ENCODE measurements at places on chromosomes 12 and 14.

- DNase-seq: no peak
Observed at GRCh38 chr12:110941391-110941790, 21.0 kb upstream of the MYL2 start.

- DNase-seq: no peak
Observed at GRCh38 chr12:2673966-2674810, 120.6 kb upstream of the FKBP4 start.

DNA sequence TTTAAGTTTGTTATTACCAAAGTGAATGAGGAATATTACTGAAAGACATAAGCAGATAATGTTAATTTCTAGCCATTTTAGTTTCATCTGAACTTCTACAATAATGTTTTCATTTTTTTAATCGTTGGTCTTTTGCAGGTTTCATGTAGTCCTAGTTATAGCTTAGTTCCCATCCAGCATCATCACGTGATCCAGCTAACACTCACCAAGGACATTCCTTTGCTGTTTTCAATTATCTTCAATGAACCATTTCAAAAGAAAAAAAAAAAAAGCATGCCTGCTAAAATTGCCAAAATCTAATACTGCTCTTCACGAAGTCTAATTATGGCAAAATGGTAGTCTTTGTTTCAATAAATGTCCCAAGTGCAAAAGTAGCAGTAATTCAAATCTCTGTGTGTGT lies 187.7 kb upstream of the ATXN7L3B start:
- DNase-seq: no peak

- no peak for DNase-seq
Observed at GRCh38 chr14:31275731-31276130, 68.1 kb upstream of the HECTD1 start.

GRCh38 chr14:64190974-64191502 lies 103.1 kb downstream of the ESR2 start:
- no peak for DNase-seq

GRCh38 chr12:3274664-3275063 lies 197.5 kb downstream of the TSPAN9 start:
- DNase-seq: no peak

Measured in stimulated activated CD4-positive, alpha-beta T cell treated with anti-CD3 and anti-CD28 coated beads, Interleukin-4, amount 100 ng/mL, for 4 hours (primary cell).